ENCODE measurements at places on chromosomes 2 and 18.
A peak's percentile ranks its signal among the peaks of the same experiment; 100 is the strongest.

DNA sequence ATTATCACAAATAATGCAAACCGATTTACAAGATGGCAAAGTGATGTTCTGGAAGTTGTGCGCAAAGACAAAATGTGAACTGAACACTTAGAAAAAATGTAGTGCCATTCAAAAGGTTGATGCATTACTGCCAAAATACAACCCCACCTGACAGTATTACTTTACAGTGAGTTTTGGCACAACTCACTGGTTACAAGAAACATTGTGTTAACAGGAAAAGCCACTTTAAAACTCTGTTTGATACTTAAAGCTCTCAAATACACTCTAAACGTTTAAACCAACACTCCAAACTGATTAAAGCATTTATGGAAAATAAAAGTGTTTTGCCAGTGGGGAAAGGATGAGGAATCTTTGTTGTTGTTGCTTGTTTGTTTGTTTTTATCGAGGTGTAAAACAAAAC is 173.4 kb upstream of the SATB2 start:
- DNase-seq, result no peak

DNA sequence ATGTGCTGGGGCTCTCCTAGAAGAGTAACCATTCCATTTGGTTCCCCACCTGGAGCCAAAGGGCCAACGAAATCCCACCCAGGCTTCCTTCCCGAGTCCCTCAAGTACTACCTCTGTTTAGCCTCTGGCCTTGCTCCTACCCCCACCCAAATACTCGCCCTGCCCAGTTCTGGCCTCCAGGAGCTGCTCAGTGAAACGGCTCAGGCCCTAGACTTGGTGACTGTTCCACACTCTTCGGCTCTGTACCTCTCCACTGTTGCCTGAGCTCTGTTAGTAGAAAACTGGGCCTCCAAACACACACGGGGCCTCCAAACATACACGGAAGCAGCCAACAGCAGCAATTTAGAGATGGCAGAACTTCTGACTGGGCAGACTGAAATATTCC is 4.2 kb downstream of the OTX1 start:
- DNase-seq, result no peak

- no peak for DNase-seq
These were observed 18.3 kb upstream of the ENOSF1 start for GRCh38 chr18:730692-731091.

DNA sequence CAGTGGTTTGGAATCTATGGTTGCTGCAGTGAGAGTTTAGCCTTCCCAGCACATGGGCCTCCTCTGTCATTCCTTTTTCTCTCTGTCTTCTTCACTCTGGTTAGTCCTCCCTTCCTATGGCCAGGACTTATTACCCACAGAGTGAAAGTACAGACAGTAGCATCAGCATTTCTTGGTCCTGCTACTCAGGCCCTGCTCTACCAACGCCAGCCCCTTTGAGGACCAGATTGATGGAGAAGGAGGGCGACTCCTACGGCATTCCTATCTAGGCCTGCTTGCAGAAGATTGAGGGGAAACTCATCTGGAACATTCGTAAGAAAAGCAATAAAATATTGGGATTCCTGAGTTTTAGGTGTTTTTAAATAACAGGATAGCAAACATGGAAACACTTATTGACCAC is 43.5 kb downstream of the BMP10 start:
- DNase-seq, result no peak

DNA sequence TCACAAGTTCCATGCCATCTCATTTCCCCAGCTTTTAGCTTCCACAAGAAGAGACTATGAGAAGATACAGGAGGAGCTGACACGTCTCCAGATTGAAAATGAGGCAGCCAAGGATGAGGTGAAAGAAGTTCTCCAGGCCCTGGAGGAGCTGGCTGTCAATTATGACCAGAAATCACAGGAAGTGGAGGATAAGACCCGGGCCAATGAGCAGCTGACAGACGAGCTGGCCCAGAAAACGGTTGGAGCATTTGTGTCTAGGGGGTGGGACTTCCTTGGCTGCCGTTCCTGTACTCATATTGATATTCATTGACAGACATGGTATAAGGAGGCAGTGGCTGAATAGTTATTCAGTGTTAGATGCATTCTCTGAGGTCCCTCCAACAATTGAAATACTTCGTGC is 57.2 kb upstream of the LYPD6B start:
- DNase-seq, result no peak

DNA sequence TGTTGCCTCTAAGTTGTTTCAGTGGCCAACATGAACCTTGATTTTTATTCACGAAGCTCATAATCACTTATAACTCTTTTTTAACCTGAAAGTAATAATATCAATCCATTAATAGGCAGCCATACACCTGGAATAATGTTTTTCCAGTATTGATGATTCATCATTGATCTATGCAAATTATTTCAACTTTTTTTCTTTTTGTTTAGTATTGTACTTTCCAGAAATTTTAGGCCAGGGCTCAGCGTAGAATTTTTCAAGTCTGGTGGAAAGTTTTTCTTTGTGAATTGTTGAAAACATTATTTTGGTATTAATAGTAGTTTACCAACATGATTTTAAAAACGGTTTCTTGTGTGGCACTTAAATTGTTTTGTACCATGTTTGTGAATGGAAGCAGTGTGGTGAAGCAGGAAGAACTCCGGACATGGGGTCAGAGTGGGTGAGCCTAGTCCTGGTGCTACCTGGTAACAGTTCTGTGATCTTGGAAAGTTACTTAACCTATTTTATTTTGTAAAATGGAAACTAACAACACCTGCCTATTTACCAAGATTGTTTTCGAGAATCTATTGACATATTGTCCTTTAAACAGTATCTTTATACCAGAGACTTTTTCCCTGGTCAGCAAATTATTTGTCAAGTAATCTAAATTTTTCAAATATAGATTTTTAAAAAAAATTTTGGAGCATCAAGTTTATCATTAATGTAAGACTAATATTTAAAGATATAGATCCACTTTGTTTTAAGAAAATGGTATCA is 2.3 kb downstream of the INSIG2 start:
- no peak for DNase-seq

GRCh38 chr2:133142087-133142486 is 426.2 kb downstream of the NCKAP5 start:
- DNase-seq, result no peak

DNA sequence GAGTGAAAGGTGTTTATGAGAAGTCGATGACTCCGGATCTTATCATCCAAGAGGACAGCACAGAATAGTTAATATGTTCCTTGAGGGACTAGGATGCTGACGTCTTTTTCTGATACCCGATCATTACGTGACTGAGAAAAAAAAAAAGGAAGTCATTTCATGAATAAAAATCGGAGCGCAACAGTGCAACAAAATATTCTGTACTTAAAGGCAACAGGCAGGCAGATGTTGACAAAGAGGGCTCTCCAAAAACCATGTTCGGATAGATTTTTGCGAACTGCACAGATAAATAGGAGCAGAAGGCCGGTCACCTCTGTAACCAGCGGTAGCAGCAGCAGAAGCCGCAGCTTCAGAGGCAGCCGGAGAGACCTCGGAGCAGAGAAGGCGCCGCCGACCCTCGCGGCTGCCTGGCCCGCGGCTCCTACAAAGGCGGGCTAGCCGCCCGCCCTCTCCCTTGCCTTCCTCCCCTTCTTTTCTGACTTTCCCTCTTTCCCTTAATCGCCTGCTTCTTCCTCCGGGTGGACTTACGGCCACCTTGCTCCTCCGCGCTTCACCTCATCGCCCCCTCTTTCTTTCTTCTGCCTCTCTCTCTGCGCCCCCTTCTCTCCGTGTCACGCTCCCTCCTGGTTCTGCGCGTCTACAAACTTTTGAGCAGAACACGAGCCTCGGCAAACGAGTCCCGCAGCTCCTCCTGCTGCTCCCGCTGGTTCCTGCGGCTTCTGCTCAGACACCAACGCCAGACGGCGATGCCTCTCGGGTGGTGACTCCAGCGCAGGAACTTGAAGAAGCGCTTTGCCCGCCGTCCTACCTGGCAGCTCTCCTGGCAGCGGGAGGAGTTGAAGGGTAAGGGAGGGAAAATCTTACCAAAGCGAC is at the start of gene ADCYAP1:
Gene ADCYAP1 (plus strand): TSS at position 654 of the 873 bp plus-strand sequence. CDS start 516 bp downstream, outside the sequence.
- peak; percentile 86 for DNase-seq

DNA sequence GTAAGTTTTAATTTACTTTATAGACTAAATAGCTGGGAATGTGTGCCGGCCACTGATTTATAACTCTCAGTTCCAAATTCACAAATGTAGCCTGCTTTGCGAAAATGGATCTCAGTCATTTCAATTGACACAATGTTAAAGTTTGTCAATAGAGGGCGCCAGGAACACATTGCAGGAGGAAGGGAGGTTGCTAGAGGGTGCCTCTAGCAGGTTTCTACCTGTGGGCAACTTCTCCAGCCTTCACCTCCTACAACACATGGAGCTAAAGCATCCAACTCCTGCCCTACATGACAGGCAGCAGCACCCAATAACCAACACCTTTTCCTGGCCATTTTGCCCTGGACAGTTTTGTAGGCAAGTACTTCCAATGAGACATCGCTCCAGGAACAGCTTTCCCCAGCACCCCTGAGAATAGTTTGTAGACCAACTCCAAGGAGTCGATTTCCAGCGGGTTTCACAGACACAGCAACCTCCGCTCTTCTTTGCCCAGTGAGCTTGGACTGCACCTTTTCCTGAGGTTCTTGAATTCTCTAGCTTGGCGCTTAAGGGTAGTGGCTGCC is 784.8 kb upstream of the CDH2 start:
- no peak for DNase-seq

DNA sequence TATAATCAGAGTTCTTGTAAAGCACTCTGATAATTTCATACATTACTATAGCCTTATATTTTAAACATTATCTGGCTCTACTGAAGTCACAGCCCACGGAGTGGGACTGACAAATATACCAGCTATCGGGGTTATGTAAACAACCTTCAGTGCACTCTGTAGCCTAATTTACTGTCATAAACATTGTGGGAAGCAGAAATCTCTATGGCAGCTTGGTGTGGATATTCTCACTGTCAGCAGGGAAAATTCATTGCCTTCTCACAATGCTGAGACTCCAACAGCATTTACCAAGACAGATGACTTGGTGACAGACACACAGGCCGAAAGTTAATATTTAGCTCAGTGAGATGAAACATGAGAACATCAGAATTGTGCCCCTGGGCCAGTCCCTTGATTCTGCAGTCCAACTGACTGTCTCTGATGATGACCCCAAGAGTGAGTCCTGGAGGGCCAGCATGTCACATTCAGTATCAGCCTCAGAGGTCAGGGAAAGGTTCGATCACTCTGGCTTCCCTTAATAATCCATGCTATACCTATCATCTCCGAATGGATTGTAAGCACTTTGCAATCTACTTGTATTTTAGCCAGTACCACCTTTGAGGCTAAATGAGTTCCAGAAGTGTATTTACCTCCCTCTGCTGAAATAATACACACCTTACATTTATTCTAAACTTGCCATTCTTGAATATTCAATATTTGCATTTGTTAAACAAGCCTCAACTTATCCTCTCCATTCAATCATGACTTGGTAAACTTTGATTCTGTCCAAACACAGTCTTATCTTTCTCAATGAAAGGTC is 146.2 kb upstream of the OSR1 start:
- no peak for DNase-seq

DNA sequence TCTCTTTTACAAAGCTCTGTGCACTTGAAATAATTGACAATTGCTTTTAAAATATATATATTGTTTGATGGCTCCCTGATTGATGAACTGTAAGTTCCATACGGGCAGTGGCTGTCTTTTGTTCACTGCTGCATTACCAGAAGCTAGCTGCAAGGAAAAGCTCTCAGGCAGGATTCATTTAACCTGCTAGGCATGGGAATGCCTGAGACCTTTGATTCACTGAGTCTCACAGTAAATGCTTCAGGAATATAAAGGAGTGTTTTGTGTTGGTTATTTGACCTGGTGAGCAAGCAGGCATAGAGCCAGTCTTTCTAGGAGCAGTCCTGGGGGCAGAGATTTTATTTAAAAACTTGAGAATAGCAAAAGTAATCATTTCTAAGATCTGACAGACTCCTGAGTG is 193.2 kb upstream of the ITGA4 start:
- DNase-seq, result no peak

GRCh38 chr2:102478686-102479470 is 5.9 kb downstream of the SLC9A4 start:
- DNase-seq, result no peak

DNA sequence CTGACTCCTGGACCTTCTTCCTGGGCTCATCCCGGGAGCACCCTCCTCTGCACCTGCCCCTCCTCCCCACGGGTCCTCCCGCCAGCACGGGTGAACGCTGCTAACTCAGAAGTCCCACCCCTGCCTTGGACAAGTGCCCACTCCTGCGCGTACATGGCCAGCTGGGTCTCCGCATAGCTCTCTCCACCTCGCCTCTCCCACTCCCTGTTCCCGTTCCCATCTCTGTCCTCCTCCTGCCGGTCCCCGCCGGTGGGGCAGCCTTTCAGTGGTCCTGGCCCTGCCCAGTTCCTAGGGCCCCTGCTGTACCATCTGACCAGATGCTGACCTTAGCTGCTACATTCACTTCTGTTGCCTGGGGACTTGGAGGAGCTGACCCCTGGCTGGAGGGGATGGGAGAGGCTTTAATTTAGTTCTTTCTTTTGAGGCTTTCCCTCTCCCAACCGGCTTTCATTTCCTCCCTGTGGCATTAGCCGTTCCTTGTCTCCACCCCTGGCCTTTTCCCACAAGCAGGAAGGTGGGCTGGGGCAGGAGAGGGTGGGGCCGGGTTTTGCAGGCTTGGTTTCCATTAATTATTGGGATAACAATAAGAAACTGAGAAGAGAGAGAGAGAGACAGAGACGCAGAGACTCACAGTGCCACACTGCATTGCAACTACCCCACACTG is 136.1 kb downstream of the SH3BP4 start:
- no peak for DNase-seq

GRCh38 chr2:190178066-190178722 is 115.7 kb upstream of the MSTN start:
- DNase-seq, result no peak

- no peak for DNase-seq
These were observed 63.3 kb downstream of the FAM228A start for GRCh38 chr2:24238158-24238557.

DNA sequence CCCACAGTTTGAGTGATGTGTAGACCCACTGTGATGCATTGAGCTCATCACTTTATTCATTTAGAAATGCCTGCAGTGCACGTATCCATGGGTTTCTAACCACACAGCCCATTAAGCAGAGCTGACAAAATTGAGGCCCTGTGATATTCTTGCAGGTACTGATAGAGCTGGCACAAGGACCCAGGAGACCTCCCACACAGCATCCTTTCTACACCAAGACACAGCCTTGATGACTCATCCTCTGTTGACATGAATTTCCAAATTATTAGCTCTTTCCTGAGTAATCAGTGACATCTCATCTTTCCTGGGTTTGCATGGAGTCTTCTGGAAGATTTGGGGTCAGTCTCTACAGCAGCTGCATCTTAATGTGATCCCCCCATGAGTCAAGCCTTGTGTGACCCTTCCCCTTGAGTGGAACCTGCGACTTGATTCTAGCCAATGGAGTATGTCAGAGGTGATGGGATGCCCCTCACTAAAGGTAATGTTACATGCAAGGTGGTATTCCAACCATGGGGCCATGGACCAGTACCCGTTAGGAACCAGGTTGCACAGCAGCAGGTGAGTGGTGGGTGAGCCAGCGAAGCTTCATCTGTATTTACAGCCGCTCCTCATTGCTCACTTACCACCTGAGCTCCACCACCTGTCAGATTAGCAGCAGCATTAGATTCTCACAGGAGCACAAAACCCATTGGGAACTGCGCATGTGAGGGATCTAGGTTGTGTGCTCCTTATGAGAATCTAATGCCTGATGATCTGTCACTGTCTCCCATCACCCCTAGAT is 181.1 kb upstream of the ARL4C start:
- DNase-seq, result no peak

GRCh38 chr2:61922714-61923113 is 17.2 kb downstream of the COMMD1 start:
- no peak for DNase-seq

GRCh38 chr18:58606236-58606635 is 22.7 kb downstream of the ALPK2 start:
- DNase-seq, result no peak

GRCh38 chr2:105786231-105787230 is 41.8 kb downstream of the NCK2 start:
- DNase-seq, result no peak
